Dermis blood vessel endothelial cell (primary cell): ENCODE measurements at places on chromosomes 1 and 21. TPM values are rescaled to one million over a fixed set of nuclear protein-coding genes. Genes with fewer than 3 reads are reported as not detected.

Gene FAM72C
- total RNA-seq: 0.34 and 1.7 TPM in 2 replicates

Gene CTTNBP2NL
- 23.8 and 28.0 TPM in 2 replicates for total RNA-seq

Gene SPRR2F
- not detected in 2 replicates for total RNA-seq

Gene MAP10
- total RNA-seq: 1.2 and 1.7 TPM in 2 replicates

- DNase-seq: no peak
These were observed 79.2 kb downstream of the AJAP1 start for GRCh38 chr1:4733446-4734177.

DNA sequence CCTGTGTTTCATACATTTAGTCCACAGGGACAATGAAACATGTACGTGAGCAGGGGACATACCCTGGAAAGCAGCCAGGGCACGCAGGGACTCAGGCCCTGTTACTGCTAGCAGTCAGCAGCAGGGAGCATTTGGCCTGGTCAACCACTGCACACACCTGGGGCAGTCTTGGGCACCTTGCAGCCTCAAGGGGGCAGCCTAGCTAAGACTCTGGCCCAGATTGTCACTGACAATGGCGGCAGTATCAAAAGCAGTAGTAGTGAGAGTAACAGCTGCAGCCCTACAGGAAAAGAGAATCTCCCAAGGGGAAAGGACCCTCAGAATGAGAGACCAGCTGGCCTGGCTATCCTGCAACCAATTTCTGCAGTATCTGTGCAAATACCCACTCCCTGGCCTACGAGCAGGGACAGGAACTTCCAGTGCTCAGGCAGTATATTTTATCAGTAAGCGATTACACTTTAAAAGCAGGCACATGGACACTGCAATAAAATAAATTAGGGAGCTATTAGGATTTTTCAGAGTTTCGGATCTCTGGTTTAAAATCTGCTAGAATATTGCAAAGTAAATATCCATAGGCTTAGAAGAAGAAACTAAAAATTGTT, 475.6 kb downstream of the LTN1 start:
- DNase-seq: peak; percentile 78

DNA sequence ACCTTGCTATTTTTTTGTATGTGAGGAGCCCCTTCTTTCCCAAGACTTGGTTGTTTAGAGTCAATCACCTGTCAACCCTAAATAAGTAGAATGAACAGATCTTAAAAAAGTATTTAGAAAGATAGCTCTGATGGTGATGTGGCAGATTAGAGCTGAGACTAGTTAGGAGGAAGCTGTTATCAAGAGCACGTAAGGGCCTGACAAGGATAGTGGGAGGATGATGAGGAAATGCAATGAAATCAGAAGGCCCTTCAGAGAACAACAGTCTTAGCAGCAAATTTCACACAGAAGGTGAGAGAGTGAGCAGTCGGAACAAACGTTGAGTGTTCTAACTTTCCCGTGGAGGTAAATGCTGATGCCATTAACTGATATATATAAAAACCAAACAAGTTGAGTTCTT, 15.9 kb upstream of the S1PR1 start:
- DNase-seq: no peak

- DNase-seq: peak; percentile 94
These were observed 30.5 kb upstream of the LRIG2 start for GRCh38 chr1:113042285-113043143.

DNA sequence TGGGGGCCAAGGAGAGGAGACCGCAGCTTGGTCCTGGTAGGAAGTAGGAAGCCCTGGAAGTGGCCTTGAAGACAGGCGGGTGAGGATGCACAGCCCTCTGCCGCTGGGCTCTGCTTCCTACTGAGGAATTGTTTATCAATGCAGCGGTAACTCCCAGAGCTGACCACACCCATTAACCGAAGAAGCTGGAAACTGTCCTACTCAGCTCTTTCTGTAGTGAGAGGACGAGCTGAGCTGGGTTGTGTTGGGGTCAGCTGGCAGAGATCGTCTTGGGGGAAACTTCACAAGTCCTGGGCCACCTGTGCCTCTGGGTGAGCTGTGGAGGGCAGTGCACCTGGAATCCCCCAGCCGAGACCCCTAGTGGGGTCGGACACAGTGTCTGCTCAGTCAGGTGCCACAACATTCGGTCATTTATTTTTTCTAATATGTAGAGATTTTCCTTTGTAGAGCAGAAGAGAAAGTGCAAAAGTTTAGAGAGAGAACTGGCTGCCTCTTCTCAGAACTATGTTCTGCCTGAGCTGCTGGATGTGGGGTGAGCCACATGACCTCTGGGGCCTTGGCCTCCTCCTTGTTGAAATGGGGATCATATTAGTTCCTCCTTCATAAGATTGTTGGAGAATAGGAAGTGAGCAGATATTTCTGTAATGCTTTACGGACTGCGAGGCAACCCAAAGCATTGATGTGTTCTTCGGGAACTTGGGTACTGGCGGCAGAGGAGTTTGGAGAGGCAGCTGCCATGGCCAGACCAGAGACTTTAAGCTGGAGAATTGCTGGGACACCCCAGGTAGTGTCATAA, 3.6 kb downstream of the NECAP2 start:
- DNase-seq: no peak

DNA sequence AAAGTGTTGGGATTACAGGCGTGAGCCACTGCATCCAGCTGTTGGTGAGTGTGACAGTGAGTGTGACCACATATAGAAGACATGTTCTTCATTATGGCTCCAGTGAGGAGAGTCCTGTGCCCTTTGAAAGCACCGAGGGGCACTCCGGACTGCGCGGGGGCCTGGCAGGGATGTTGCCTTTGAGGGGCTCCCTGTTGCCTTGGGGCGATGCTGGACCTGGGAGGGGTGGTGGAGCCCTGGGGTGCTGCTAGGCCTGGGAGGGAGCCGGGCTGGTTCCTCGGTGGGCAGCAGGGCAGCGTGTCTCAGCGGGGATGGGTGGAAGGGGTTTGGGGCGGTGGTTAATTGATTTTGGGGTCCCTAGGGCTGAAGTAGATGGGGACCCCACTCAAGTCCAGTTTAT, 25.5 kb downstream of the CFAP74 start:
- no peak for DNase-seq

GRCh38 chr1:169078163-169078883, 28.2 kb upstream of the ATP1B1 start:
- no peak for DNase-seq

DNA sequence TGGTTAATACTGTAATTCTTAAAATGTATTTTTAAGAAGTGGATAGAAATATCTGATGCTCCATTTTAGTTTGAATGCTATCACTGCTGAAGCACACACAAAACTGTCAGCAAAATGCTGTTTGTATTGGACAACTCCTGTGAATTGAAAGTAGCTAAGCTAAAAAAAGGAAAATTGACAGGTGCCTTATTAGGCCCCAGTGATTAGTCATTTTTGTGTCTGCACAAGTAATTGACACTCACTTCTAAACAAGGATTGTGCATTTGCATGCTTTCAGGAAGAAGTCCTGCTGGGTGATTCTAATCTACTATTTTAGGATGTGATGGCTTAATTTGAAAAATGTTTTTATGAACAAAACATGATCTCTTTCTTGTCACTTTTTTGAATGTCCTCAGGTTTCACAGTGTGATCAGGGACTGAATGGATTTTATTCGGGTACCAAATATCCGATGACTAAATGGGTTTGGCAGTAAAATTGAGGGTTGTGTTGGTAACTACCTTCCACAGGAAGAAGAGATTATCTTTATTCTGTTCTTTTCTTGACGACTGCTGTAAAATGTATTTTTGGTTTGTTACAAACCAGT, 13.0 kb upstream of the MAP3K7CL start:
- DNase-seq: no peak

GRCh38 chr1:84907095-84907827, 14.3 kb upstream of the LPAR3 start:
- no peak for DNase-seq

- no peak for DNase-seq
These were observed 102.8 kb upstream of the ZNF648 start for GRCh38 chr1:182164273-182164672.

- no peak for DNase-seq
These were observed 2.3 kb downstream of the SERBP1 start for GRCh38 chr1:67427947-67428346.

- DNase-seq: no peak
These were observed 13.7 kb downstream of the RNF223 start for GRCh38 chr1:1060281-1061000.
